Psoas muscle (tissue), 8 donors: ENCODE measurements at places on chromosomes 2 and 18. TPM values are rescaled to one million over a fixed set of nuclear protein-coding genes. Genes with fewer than 3 reads are reported as not detected.

GRCh38 chr2:47697000-47697601 is 85.8 kb upstream of the MSH6 start:
- no peak overlapping the region for H3K27ac ChIP-seq
- peaks cover 5% of the 10 kb centered on the region for H3K27me3 ChIP-seq
- H3K4me1 ChIP-seq, result no peaks in the 10 kb centered on the region
- DNase-seq, result no peak
- no peaks in the 10 kb centered on the region for H3K36me3 ChIP-seq

- DNase-seq, result no peak
- no peaks in the 10 kb centered on the region for H3K36me3 ChIP-seq
- H3K4me3 ChIP-seq, result no peak overlapping the region
- no peaks in the 10 kb centered on the region for H3K27me3 ChIP-seq
- H3K27ac ChIP-seq, result peak overlapping the region; percentile 61
Measured at GRCh38 chr18:46702471-46702870, 45.5 kb upstream of the LOXHD1 start.

- DNase-seq, result no peak
- no peak overlapping the region for H3K27ac ChIP-seq
- no peak overlapping the region for H3K4me3 ChIP-seq
- H3K4me1 ChIP-seq, result no peaks in the 10 kb centered on the region
- peaks cover 54% of the 10 kb centered on the region for H3K27me3 ChIP-seq
Measured at GRCh38 chr2:205680903-205681302, 1.4 kb upstream of the NRP2 start.

GRCh38 chr2:46967990-46968647 is 52.5 kb upstream of the MCFD2 start:
- H3K4me3 ChIP-seq, result peak overlapping the region; percentile 28
- H3K4me1 ChIP-seq, result peaks cover 35% of the 10 kb centered on the region
- peak; percentile 80 for DNase-seq
- peak overlapping the region; percentile 74 for H3K27ac ChIP-seq
- H3K27me3 ChIP-seq, result no peaks in the 10 kb centered on the region

DNA sequence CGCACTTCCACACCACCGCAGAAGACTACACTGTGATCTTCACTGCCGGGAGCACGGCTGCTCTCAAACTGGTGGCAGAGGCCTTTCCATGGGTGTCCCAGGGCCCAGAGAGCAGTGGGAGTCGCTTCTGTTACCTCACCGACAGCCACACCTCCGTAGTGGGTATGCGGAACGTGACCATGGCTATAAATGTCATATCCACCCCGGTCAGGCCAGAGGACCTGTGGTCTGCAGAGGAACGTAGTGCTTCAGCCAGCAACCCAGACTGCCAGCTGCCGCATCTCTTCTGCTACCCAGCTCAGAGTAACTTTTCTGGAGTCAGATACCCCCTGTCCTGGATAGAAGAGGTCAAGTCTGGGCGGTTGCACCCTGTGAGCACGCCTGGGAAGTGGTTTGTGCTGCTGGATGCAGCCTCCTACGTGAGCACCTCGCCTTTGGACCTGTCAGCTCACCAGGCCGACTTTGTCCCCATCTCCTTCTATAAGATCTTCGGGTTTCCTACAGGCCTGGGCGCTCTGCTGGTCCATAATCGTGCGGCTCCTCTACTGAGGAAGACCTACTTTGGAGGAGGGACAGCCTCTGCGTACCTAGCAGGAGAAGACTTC is 12.5 kb downstream of the MOCOS start:
- H3K27ac ChIP-seq, result no peak overlapping the region
- H3K36me3 ChIP-seq, result no peaks in the 10 kb centered on the region
- no peak for DNase-seq
- no peaks in the 10 kb centered on the region for H3K4me1 ChIP-seq
- H3K4me3 ChIP-seq, result no peak overlapping the region
- H3K27me3 ChIP-seq, result no peaks in the 10 kb centered on the region

Gene SLC16A14
- 0.84 TPM for total RNA-seq

DNA sequence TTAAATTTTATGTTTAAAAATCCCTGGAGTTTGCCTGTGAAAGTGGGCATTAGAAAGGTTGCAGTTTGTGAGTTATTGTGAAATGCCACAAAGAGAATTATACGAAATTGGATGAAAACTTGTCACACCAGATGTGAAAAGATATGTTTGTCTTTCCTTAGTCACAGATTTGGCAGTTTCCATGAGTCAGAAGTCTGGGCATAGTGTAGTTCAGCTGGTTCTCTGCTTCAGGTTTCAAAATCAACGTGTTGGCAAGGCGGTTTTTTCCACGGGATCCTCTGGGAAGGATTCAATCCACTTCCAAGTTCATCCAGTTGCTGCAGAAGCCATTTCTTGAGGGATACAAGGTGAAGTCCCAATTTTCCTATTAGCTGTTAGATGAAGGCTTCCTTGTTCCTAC is 658.0 kb upstream of the CDH2 start:
- H3K27ac ChIP-seq, result no peak overlapping the region
- H3K27me3 ChIP-seq, result no peaks in the 10 kb centered on the region
- no peaks in the 10 kb centered on the region for H3K4me1 ChIP-seq
- H3K4me3 ChIP-seq, result no peak overlapping the region
- H3K36me3 ChIP-seq, result no peaks in the 10 kb centered on the region
- no peak for DNase-seq

- H3K36me3 ChIP-seq, result no peaks in the 10 kb centered on the region
- no peak overlapping the region for H3K4me3 ChIP-seq
- H3K27me3 ChIP-seq, result peaks cover 4% of the 10 kb centered on the region
- DNase-seq, result no peak
- no peak overlapping the region for H3K27ac ChIP-seq
Measured at GRCh38 chr2:3010001-3010400, 367.6 kb downstream of the EIPR1 start.

DNA sequence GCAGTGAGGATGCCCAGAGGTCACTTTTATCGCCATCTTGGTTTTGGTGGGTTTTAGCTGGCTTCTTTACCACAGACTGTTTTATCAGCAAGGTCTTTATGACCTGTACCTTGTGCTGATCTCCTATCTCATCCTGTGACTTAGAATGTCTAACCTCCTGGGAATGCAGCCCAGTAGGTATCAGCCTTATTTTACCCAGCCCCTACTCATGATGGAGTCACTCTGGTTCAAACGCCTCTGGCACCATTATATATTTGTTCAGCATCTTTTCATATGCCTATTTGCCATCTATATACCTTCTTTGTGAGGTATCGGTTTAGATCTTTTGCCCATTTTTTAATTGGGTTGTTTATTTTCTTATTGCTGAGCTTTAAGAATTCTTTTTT is 7.2 kb upstream of the CCNT2 start:
- no peak overlapping the region for H3K27ac ChIP-seq
- no peaks in the 10 kb centered on the region for H3K36me3 ChIP-seq
- no peaks in the 10 kb centered on the region for H3K4me1 ChIP-seq
- no peaks in the 10 kb centered on the region for H3K27me3 ChIP-seq
- DNase-seq, result no peak

Gene ANKRD30B
- total RNA-seq, result 0.04 TPM

Gene KLHL41
- total RNA-seq, result 3,419 TPM

Gene G6PC2
- total RNA-seq, result not detected

- H3K36me3 ChIP-seq, result no peaks in the 10 kb centered on the region
- H3K27ac ChIP-seq, result no peak overlapping the region
- H3K27me3 ChIP-seq, result no peaks in the 10 kb centered on the region
- DNase-seq, result no peak
- H3K4me3 ChIP-seq, result no peak overlapping the region
Measured at GRCh38 chr2:12987246-12987645, 270.5 kb downstream of the TRIB2 start.

Gene DSG1
- total RNA-seq, result not detected

DNA sequence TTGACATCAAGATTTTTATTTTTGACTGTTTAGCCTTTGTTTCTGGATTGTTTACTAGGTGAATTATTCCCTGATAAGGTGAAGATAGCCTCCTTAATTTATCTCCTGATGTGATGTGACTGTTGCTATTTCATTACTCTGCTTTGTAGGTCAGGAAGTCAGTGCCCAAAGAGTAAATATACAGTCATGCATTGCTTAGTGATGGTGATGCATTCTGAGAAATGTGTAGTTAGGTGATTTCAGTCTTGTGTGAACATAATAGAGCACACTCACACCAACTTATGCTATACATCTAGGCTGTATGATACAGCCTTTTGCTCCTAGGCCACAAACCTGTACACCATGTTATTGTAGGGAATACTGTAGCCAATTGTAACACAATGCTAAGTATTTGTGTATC is 102.4 kb upstream of the THUMPD2 start:
- no peaks in the 10 kb centered on the region for H3K4me1 ChIP-seq
- no peak overlapping the region for H3K4me3 ChIP-seq
- H3K27me3 ChIP-seq, result no peaks in the 10 kb centered on the region
- no peak for DNase-seq
- H3K36me3 ChIP-seq, result no peaks in the 10 kb centered on the region

Gene GPR155
- total RNA-seq, result 9.7 TPM

Gene SAP130
- 14.0 TPM for total RNA-seq

GRCh38 chr2:222159221-222159620 is 139.6 kb downstream of the PAX3 start:
- peaks cover 6% of the 10 kb centered on the region for H3K4me1 ChIP-seq
- no peaks in the 10 kb centered on the region for H3K36me3 ChIP-seq
- H3K27ac ChIP-seq, result no peak overlapping the region
- DNase-seq, result no peak
- H3K27me3 ChIP-seq, result no peaks in the 10 kb centered on the region

DNA sequence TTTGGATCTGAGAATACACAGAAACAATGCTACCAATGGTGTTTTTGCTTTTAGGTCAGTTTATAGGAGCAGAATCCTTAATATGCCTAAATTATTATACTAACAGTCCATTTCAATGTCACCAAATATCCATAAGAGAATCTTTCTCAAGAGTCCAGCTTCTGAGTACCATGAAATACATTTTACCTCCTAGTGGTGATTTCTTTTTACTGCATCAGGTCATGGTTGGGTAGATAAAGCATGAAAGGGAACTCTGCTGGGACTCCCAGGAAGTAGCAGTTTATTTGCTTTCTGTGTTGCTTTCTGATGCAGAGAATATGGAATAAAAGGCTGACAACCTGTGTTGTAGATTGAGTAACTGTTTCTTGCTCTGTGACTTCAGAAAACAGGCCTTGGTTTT is 115.6 kb downstream of the PPP1R1C start:
- no peaks in the 10 kb centered on the region for H3K27me3 ChIP-seq
- H3K36me3 ChIP-seq, result no peaks in the 10 kb centered on the region
- DNase-seq, result no peak
- no peaks in the 10 kb centered on the region for H3K4me1 ChIP-seq
- H3K27ac ChIP-seq, result no peak overlapping the region
- H3K4me3 ChIP-seq, result no peak overlapping the region

Gene PIEZO2
- 0.20 TPM for total RNA-seq

DNA sequence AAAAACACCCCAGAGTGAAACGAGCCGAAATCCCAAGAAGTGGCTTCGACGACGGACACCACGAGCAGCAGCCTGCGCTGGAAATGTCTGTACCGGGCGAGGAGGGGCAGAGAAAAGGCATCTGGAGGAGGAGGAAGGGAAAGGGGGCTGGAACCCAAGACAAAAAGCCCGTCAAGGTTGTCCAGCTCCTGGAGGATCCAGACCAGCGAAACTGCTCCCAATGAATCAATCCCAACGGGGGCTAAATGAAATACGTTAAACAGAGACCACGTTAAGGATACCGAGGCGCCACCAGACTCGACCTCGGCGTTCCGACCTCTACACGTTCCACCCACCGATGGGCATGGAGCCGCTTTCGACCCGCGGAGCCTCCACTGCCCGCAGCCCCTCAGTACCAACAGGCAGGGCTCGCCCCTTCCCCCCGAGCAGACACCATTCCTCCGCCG is 400 bp downstream of the CCDC88A start:
- DNase-seq, result peak; percentile 57
- H3K4me3 ChIP-seq, result peak overlapping the region; percentile 89

- no peaks in the 10 kb centered on the region for H3K36me3 ChIP-seq
- H3K4me3 ChIP-seq, result no peak overlapping the region
- no peaks in the 10 kb centered on the region for H3K27me3 ChIP-seq
Measured at GRCh38 chr2:67374481-67374880, 22.7 kb upstream of the ETAA1 start.

GRCh38 chr2:204274429-204274828 is 270.8 kb upstream of the PARD3B start:
- H3K27ac ChIP-seq, result no peak overlapping the region
- H3K36me3 ChIP-seq, result no peaks in the 10 kb centered on the region
- peaks cover 6% of the 10 kb centered on the region for H3K4me1 ChIP-seq
- H3K27me3 ChIP-seq, result no peaks in the 10 kb centered on the region
- no peak overlapping the region for H3K4me3 ChIP-seq

- H3K36me3 ChIP-seq, result no peaks in the 10 kb centered on the region
- DNase-seq, result no peak
- H3K27ac ChIP-seq, result no peak overlapping the region
- H3K4me1 ChIP-seq, result no peaks in the 10 kb centered on the region
- H3K27me3 ChIP-seq, result peaks cover 18% of the 10 kb centered on the region
Measured at GRCh38 chr2:9204939-9205338, 1.7 kb upstream of the ASAP2 start.

Gene SERPINB12
- total RNA-seq, result not detected

- no peak for DNase-seq
- H3K36me3 ChIP-seq, result no peaks in the 10 kb centered on the region
- H3K4me3 ChIP-seq, result no peak overlapping the region
- no peaks in the 10 kb centered on the region for H3K4me1 ChIP-seq
- H3K27me3 ChIP-seq, result no peaks in the 10 kb centered on the region
Measured at GRCh38 chr2:128979182-128979581, 660.5 kb upstream of the HS6ST1 start.

GRCh38 chr2:55923091-55923981 is at the start of gene EFEMP1:
Gene EFEMP1 (minus strand): TSS chr2:55923782. CDS start chr2:55922440, 1,342 bp downstream.
- H3K4me1 ChIP-seq, result no peaks in the 10 kb centered on the region
- peaks cover 2% of the 10 kb centered on the region for H3K27me3 ChIP-seq
- no peaks in the 10 kb centered on the region for H3K36me3 ChIP-seq
- DNase-seq, result peak; percentile 72
- peak within 1 kb of the TSS; percentile 64 for H3K4me3 ChIP-seq
- no peak within 1 kb of the TSS for H3K27ac ChIP-seq

- no peak overlapping the region for H3K27ac ChIP-seq
- no peak overlapping the region for H3K4me3 ChIP-seq
- no peaks in the 10 kb centered on the region for H3K36me3 ChIP-seq
Measured at GRCh38 chr2:215998636-215999035, 14.7 kb downstream of the MREG start.

- DNase-seq, result no peak
- H3K27me3 ChIP-seq, result no peaks in the 10 kb centered on the region
- no peak overlapping the region for H3K27ac ChIP-seq
- H3K4me3 ChIP-seq, result no peak overlapping the region
- H3K4me1 ChIP-seq, result no peaks in the 10 kb centered on the region
Measured at GRCh38 chr18:76905821-76906220, 83.5 kb downstream of the ZNF236 start.
